ENCODE measurements at places on chromosomes 5 and 9. TPM values are rescaled to one million over a fixed set of nuclear protein-coding genes. Genes with fewer than 3 reads are reported as not detected.

DNA sequence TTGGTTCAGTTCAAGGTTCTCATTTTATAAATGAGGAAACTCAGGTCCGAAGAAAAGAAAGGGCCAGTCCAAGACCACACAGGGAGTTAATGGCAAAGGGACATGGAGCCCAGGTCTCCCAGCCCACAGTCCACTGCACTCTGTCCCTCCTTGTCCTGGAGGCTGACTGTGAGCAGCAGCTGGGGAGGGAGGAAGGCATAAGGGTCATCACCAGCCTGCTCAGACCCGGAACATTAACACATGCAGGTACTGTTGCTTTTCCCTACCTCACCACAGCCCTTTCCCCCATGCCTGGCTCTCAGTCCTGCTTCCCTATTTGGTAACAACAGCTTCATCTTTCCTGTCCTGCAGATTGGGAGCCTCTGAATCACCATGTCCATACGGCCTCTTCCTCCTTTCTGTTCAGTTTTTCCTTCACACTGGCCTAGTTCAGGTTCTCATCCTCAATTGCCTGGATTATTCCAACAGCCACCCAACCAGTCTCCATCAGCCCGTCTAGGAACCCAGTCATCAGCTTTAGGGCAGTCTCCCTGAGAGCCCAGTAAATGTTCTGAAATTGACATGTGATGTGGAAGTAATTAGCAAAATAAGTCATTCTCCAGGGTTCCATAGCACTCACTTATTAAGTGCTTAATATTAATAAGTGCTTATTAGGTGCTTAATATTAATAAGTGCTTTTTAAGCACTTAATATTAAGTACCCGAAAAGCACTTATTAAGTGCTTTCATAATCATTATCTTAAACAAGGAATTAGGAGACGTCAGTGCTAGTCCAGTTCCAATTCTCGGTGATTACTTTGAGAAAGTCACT lies 4.3 kb downstream of the GPX3 start:
- no peak overlapping the region for H3K4me3 ChIP-seq
- no peak for DNase-seq
- H3K4me1 ChIP-seq, result peaks cover 10% of the 10 kb centered on the region
- H3K27me3 ChIP-seq, result no peaks in the 10 kb centered on the region
- H3K27ac ChIP-seq, result no peak overlapping the region

- no peaks in the 10 kb centered on the region for H3K36me3 ChIP-seq
- no peaks in the 10 kb centered on the region for H3K4me1 ChIP-seq
- no peak for DNase-seq
- H3K27ac ChIP-seq, result no peak overlapping the region
- no peak overlapping the region for H3K4me3 ChIP-seq
- no peaks in the 10 kb centered on the region for H3K27me3 ChIP-seq
Measured at GRCh38 chr5:168691891-168692290, 112.7 kb upstream of the PANK3 start.

DNA sequence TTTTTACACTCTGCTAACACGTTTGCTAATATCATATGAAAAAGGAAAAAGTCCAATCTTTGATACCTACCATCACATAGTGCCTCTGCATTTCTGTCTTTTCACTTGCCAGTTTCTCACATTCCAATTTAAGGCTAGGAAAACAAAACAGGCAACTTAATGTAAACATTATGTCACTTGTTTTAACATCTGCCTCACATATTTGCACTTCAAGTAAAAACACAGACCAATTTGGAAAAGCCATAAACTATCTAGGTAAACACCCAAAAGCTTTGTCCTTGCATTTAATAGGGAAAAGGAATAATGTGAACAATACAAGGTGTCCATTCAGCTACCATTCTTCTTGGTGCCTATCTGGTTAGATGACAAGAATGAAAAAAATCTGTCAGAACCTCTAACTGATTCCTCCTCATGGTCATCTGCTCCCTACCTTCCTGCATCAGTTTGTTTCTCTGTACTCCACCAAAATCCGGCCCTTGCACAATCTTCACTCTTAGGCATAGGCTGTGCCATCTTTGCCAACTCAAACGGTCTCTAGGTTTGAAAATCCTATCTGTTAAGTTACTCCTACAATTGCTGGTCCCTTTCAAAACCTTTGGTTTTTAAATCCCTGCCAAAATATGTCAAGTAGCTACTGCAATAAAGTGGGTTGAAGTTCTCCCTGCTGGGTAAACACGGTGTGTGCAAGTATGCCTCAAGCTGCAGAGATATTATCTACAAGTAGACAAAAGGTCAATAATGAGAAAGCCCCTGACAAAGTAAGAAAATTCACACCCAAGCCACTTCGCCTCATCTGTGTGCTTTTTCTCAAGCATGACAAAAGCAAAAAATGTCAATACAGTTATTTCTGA lies 3.4 kb downstream of the TLE1 start:
- H3K4me3 ChIP-seq, result no peak overlapping the region
- no peaks in the 10 kb centered on the region for H3K36me3 ChIP-seq
- peaks cover 4% of the 10 kb centered on the region for H3K27me3 ChIP-seq
- no peak overlapping the region for H3K27ac ChIP-seq

GRCh38 chr5:123681061-123681460 lies 169.1 kb downstream of the CSNK1G3 start:
- no peaks in the 10 kb centered on the region for H3K27me3 ChIP-seq
- H3K36me3 ChIP-seq, result no peaks in the 10 kb centered on the region
- no peaks in the 10 kb centered on the region for H3K4me1 ChIP-seq
- no peak overlapping the region for H3K27ac ChIP-seq

DNA sequence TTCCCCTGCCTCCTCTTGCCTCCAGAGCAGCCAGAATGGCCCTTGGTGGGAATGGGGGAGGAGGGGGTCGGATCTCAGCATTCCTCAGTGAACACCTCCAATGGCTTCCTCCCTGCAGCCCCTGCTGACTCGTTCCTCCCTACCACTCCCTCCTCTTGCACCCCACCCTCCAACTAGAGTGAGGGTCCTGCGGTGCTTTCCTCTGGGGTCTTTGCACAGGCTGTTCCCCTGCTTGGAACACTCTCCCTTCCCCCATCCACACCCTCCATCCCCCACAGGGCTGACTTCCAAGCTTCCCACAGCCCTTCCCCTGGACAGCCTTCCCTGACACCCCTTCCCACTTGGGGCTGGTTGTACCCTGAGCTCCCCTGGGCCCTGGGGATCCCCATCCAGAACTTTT lies 70.4 kb upstream of the NEK6 start:
- no peak for DNase-seq
- no peak overlapping the region for H3K4me3 ChIP-seq
- H3K27me3 ChIP-seq, result no peaks in the 10 kb centered on the region
- H3K4me1 ChIP-seq, result no peaks in the 10 kb centered on the region
- no peaks in the 10 kb centered on the region for H3K36me3 ChIP-seq

GRCh38 chr5:68134033-68134668 lies 81.4 kb upstream of the PIK3R1 start:
- no peaks in the 10 kb centered on the region for H3K36me3 ChIP-seq
- no peak overlapping the region for H3K27ac ChIP-seq
- no peak overlapping the region for H3K4me3 ChIP-seq
- no peaks in the 10 kb centered on the region for H3K27me3 ChIP-seq
- no peak for DNase-seq
- no peaks in the 10 kb centered on the region for H3K4me1 ChIP-seq

GRCh38 chr5:101637599-101637998 lies 658.5 kb downstream of the SLCO4C1 start:
- no peaks in the 10 kb centered on the region for H3K27me3 ChIP-seq
- no peak overlapping the region for H3K27ac ChIP-seq
- no peak for DNase-seq
- no peak overlapping the region for H3K4me3 ChIP-seq
- no peaks in the 10 kb centered on the region for H3K36me3 ChIP-seq

Gene LCN1
- total RNA-seq, result not detected
